ENCODE measurements at places on chromosomes 2 and 18. TPM values are rescaled to one million over a fixed set of nuclear protein-coding genes. Genes with fewer than 3 reads are reported as not detected.
A peak's percentile ranks its signal among the peaks of the same experiment; 100 is the strongest.

Gene C2orf15
- 0.58 TPM for total RNA-seq

Gene RGPD3
- not detected for total RNA-seq

Gene PIK3C3
- 57.0 TPM for total RNA-seq

Gene CXCR4
- total RNA-seq = 160 TPM

- H3K4me3 ChIP-seq = no peak overlapping the region
- no peak overlapping the region for H3K27ac ChIP-seq
- no peaks in the 10 kb centered on the region for H3K4me1 ChIP-seq
- peaks cover 4% of the 10 kb centered on the region for H3K27me3 ChIP-seq
Measured at GRCh38 chr2:229612384-229612971, 101.9 kb downstream of the DNER start.

- no peaks in the 10 kb centered on the region for H3K4me1 ChIP-seq
- no peak overlapping the region for H3K27ac ChIP-seq
- no peaks in the 10 kb centered on the region for H3K27me3 ChIP-seq
- no peak for DNase-seq
Measured at GRCh38 chr2:169891593-169892298, 64.5 kb downstream of the UBR3 start.

GRCh38 chr2:237422309-237422708 is 8.3 kb upstream of the COL6A3 start:
- H3K27me3 ChIP-seq = peaks cover 5% of the 10 kb centered on the region
- no peaks in the 10 kb centered on the region for H3K36me3 ChIP-seq
- H3K4me3 ChIP-seq = no peak overlapping the region
- H3K4me1 ChIP-seq = peaks cover 7% of the 10 kb centered on the region

GRCh38 chr18:55179835-55180234 is 220.6 kb upstream of the CCDC68 start:
- H3K27me3 ChIP-seq = no peaks in the 10 kb centered on the region
- no peaks in the 10 kb centered on the region for H3K4me1 ChIP-seq
- H3K27ac ChIP-seq = no peak overlapping the region
- H3K36me3 ChIP-seq = no peaks in the 10 kb centered on the region
- H3K4me3 ChIP-seq = no peak overlapping the region

DNA sequence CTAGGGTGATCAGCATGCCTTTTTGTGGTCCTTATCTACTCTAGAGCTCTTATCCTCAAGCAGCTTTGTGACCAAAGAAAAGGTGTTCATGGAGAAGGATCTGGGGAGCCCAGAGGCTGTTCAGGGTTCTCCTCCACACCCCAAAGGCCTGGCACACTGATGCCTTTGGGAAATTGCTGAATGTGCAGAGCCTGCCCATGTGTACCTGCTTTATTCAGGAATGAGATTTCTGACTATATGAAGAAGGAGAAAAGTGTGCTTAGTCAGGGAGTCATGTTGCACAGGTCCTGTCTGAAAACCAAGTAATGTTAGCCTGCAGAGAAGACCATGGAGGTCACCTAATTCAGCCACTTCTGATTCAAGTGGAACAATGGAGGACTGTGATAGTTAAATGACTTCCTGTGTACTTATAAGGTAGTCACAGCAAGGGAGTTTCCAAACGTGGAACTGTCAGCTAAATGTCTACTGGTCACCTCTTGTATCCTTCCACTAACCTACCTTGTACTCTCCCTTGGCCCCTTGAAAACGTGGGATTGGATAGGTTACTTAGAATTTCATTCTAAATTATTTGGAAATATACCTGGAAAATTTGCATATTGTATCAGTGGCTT is 81.3 kb downstream of the LIMS1 start:
- H3K36me3 ChIP-seq = peaks cover 5% of the 10 kb centered on the region
- no peak overlapping the region for H3K4me3 ChIP-seq
- peaks cover 90% of the 10 kb centered on the region for H3K4me1 ChIP-seq
- H3K27ac ChIP-seq = peak overlapping the region; percentile 84
- DNase-seq = no peak

DNA sequence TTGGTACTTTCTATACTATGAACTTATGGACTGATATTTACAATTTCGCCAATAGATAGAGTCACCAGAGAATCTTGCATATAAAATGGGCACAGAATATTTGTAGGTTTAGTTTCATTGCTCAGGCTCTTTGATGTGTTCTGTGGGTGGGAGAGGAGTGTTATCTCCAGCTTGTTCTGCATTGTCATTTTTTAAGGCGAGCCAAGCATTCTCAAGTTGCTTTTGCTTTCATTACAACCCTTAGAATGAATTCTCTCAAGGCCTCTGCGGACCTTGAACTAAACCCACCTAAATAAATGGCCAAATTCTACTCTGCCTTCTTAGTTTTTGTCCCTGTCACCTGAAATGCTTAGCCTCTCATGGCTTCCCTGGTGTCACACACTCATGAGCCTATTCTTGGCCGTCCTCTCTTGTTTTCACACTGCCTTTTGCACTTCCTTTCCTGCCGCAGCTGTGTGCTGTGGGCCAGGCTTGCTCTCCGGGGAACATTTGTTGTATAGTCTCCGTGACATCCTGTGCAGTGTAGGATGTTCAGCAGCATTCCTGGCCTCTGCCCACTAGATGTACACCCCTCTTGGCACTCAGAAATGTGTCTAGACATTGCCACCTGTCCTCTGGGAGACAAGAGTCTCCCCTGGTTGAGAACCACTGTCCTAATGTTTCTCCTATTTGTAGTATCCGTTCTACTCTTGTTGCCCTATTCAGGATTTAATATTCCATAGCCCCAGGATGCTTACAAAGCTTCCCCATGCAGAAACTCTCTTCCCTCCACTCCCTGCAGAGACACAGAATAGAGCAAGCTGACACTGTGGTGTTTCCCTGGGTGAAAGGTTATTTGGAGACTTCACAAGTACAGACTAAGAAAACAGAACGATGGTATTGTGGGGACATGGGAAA is 255.6 kb downstream of the PTPRM start:
- no peaks in the 10 kb centered on the region for H3K4me1 ChIP-seq
- no peak overlapping the region for H3K4me3 ChIP-seq
- no peaks in the 10 kb centered on the region for H3K27me3 ChIP-seq
- no peak for DNase-seq

- no peak for DNase-seq
- no peaks in the 10 kb centered on the region for H3K36me3 ChIP-seq
- H3K27me3 ChIP-seq = no peaks in the 10 kb centered on the region
- H3K27ac ChIP-seq = no peak overlapping the region
Measured at GRCh38 chr2:79832511-79833234, 319.8 kb downstream of the CTNNA2 start.

- no peak for DNase-seq
- no peak overlapping the region for H3K27ac ChIP-seq
- no peaks in the 10 kb centered on the region for H3K36me3 ChIP-seq
- H3K4me1 ChIP-seq = peaks cover 11% of the 10 kb centered on the region
- H3K27me3 ChIP-seq = no peaks in the 10 kb centered on the region
- no peak overlapping the region for H3K4me3 ChIP-seq
Measured at GRCh38 chr2:28716265-28716865, 35.3 kb upstream of the PPP1CB start.

- peaks cover 2% of the 10 kb centered on the region for H3K4me1 ChIP-seq
- H3K4me3 ChIP-seq = no peak overlapping the region
- H3K27ac ChIP-seq = no peak overlapping the region
- peaks cover 2% of the 10 kb centered on the region for H3K27me3 ChIP-seq
Measured at GRCh38 chr2:71511776-71512175, 58.4 kb downstream of the DYSF start.

- H3K36me3 ChIP-seq = no peaks in the 10 kb centered on the region
- no peaks in the 10 kb centered on the region for H3K4me1 ChIP-seq
- H3K27me3 ChIP-seq = no peaks in the 10 kb centered on the region
- no peak for DNase-seq
- no peak overlapping the region for H3K4me3 ChIP-seq
Measured at GRCh38 chr2:228728961-228729360, 542.1 kb downstream of the PID1 start.

DNA sequence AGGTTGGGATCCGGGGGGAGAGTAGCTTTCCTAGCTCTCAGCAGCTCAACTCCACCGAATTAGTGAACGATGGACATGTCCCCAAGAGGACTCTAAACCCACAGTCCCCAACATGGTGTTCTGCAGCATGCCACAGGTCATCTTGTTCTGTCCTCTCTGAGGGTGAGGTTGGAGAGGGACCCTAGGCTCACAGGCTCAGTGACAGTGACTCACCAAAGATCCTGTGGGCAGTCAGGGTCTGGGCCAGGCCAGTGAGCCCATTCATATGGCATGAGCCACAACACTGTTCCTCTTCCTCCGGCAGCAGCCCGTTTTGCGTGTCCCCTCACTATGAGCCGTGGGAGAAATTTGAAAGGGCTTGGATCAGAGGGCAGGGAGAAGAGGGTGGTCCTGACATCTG is 2.8 kb upstream of the SLC20A1 start:
- H3K4me1 ChIP-seq = peaks cover 48% of the 10 kb centered on the region
- H3K36me3 ChIP-seq = peaks cover 14% of the 10 kb centered on the region
- DNase-seq = peak; percentile 39
- no peaks in the 10 kb centered on the region for H3K27me3 ChIP-seq

GRCh38 chr2:69046221-69046662 is 33.3 kb downstream of the ANTXR1 start:
- H3K4me1 ChIP-seq = no peaks in the 10 kb centered on the region
- no peak overlapping the region for H3K4me3 ChIP-seq
- peaks cover 80% of the 10 kb centered on the region for H3K27me3 ChIP-seq
- H3K36me3 ChIP-seq = no peaks in the 10 kb centered on the region

DNA sequence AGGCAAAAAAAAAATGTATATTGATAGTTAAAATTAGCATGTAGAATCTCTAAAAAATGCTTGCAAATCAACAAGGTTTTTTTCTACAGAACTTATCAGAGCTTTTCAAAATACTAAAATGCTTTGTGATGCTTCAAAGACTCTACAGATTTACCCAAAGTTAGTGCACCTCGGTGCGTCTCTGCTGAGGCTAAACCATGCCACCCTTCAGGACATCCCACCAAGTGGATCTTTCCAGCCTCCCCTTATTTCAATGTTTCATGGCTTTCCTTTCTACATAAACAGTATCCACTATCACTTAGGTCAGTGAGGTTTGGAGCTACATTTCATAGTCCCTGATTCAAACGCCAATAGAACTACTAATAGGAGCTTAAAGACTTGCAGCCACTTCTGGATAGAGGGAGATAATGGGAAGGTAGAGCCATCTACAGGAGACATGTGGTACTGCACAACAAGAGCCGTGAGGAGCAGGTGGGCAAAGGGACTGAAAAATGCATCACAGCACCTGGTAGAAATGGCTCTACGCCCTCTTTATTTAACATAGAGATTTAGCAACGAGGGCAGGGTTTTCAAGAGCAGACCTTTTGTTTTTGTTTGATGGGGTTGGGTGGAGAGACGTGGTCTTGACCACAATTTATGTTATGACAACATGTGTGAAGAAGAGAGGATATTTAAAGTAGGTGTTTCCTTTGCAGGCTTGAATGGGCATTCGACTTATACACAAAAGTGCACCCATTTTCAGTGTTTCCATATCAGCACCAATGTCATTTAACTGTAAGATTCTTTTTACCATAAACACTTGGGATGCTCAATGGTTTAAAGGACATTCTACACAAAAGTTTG is 56.1 kb upstream of the SLC35G4 start:
- H3K27ac ChIP-seq = no peak overlapping the region
- no peak for DNase-seq
- H3K36me3 ChIP-seq = no peaks in the 10 kb centered on the region
- peaks cover 15% of the 10 kb centered on the region for H3K27me3 ChIP-seq

DNA sequence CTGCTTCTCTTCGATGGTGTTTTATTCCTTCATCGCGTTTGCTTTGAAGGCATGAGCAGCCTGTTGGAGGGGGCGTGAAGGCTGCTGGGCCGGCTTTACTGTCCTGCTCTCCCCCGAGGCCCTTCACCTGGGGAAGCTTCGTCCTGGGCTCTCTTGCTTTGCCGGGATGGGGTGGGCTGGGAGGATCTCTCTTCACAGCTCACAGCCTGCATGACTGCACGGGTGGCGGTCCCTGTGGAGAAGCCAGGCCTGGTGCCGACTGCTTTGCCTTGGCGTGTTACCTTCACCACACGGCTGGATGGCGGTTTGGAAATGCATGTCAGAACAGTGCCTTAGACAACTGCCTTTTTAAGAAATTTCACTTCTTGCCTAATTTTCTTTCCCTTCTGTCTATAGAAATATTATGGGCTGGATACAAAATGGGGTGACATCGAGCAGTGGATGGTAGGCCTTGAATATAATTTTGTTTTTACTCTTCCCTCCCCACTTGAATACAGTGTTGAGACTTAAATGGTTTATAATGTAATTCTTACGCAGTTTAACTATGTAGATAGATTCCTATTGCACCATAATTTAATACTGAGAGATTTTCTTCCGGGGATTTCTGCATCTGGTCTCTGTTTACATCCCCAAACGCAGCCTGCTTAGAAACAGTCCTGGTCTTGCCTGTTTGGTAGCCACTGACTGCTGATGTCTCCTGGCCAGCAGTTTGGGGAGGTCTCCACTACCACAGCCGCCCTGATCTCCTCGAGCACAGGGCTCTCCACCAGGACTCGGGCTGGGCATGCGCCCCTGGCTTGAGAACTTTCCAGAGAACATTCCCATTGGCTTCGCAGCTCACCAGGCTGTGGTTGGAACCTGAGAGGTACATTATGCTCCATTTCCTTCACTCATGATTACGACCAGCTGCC is 81.0 kb upstream of the RBM44 start:
- peaks cover 36% of the 10 kb centered on the region for H3K4me1 ChIP-seq
- peaks cover 21% of the 10 kb centered on the region for H3K36me3 ChIP-seq
- DNase-seq = no peak
- H3K27me3 ChIP-seq = no peaks in the 10 kb centered on the region
- no peak overlapping the region for H3K4me3 ChIP-seq
- peak overlapping the region; percentile 52 for H3K27ac ChIP-seq

GRCh38 chr2:163771596-163771995 is 35.8 kb upstream of the FIGN start:
- H3K4me3 ChIP-seq = no peak overlapping the region
- no peaks in the 10 kb centered on the region for H3K27me3 ChIP-seq
- no peaks in the 10 kb centered on the region for H3K4me1 ChIP-seq
- no peak overlapping the region for H3K27ac ChIP-seq
- no peaks in the 10 kb centered on the region for H3K36me3 ChIP-seq
- DNase-seq = no peak

DNA sequence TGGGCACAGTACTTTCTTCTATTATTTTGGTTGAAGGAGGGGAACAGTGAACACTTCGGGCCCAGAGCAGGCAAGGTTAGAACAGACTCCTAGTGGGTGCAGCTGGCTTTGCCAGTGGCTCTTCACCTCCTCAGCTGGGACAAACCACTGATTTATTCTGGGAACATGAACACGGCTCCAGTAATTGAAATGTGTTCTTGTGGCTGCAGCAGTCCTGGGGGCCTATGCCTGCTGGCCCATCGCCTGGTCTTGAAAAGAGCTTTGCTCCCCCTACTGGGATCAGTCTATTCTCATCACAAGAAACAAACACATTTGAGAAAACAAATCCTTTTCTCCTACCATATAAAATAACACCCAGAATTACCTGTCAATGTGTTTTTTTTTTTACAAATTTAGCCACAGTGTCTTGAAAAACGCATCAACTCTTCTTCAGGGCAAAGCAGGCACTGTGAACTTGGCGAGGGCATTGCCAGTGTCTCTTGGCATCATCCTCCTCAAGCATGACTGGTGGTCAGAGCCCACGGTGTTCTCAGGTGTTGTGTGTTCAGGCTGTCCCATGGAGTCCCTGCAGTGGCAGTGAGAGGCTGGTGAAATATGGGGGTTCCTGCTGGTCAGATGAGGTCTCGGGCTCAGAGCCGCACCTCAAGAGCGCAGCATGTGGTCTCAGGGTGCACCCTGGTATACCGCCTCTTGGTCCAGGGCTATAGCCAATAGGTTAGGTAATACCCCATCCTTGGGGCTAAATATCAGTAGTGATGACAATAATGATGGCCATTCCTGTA is 51.3 kb downstream of the RNF144A start:
- no peaks in the 10 kb centered on the region for H3K4me1 ChIP-seq
- H3K27me3 ChIP-seq = no peaks in the 10 kb centered on the region
- no peak overlapping the region for H3K4me3 ChIP-seq
- no peak overlapping the region for H3K27ac ChIP-seq
- DNase-seq = peak; percentile 19

All from activated CD8-positive, alpha-beta memory T cell treated with anti-CD3 and anti-CD28 coated beads, Interleukin-2, amount 10 ng/mL, durations not matched to agents 7 days and 5 days (primary cell).